ENCODE measurements at places on chromosomes 1 and 21. TPM values are rescaled to one million over a fixed set of nuclear protein-coding genes. Genes with fewer than 3 reads are reported as not detected.

The IFT25 gene
- total RNA-seq, result 31.2 TPM

The ERRFI1 gene
- total RNA-seq, result 2.2 TPM

The ITGB2 gene
- 434 TPM for total RNA-seq

The ESRRG gene
- total RNA-seq, result not detected

- no peak overlapping the region for H3K4me3 ChIP-seq
- DNase-seq, result no peak
- no peaks in the 10 kb centered on the region for H3K36me3 ChIP-seq
- no peaks in the 10 kb centered on the region for H3K27me3 ChIP-seq
- no peaks in the 10 kb centered on the region for H3K4me1 ChIP-seq
- H3K27ac ChIP-seq, result no peak overlapping the region
Measured at GRCh38 chr1:186054003-186054402, 319.8 kb downstream of the HMCN1 start.

Measured in T-cell (primary cell).